ENCODE measurements at places on chromosomes 2 and 18. TPM values are rescaled to one million over a fixed set of nuclear protein-coding genes. Genes with fewer than 3 reads are reported as not detected.

GRCh38 chr2:219727771-219728429 lies 100.5 kb downstream of the SLC4A3 start:
- DNase-seq: no peak

GRCh38 chr2:86285571-86285970 lies 51.9 kb downstream of the REEP1 start:
- no peak for DNase-seq

The AGXT gene
- under 0.01 TPM for total RNA-seq

GRCh38 chr18:73283788-73284187 lies 416.0 kb upstream of the NETO1 start:
- DNase-seq: no peak

GRCh38 chr2:231666171-231667095 lies 41.9 kb upstream of the PTMA start:
- DNase-seq: peak; percentile 89

The ERMN gene
- 1.6 TPM for total RNA-seq

The SEPTIN2 gene
- 298 TPM for total RNA-seq

- DNase-seq: no peak
Observed at GRCh38 chr2:39733070-39733674, 45.9 kb downstream of the THUMPD2 start.

The RAPH1 gene
- total RNA-seq: 66.9 TPM

- peak; percentile 38 for DNase-seq
Observed at GRCh38 chr2:128602699-128603101, 284.0 kb upstream of the HS6ST1 start.

The DNAJB2 gene
- 88.3 TPM for total RNA-seq

The ANKRD30BL gene
- not detected for total RNA-seq

DNA sequence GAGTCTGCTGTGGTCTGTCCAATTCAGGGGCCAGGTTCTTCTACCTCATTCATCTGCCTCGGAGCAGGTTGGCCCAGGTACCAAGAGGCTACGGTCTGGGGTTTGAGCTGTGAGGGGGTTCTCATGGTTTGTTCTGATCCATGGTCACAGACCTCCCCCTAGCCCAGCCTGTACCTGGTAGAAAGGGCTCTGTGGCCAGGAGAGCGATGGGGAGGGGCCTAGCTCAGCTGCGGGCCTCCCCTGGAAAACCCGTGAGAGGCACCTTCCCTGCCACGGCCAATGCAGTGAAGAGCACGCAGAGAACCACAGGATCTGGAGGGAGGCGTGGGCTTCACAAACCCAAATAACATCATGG lies 19.6 kb upstream of the ALLC start:
- DNase-seq: no peak

DNA sequence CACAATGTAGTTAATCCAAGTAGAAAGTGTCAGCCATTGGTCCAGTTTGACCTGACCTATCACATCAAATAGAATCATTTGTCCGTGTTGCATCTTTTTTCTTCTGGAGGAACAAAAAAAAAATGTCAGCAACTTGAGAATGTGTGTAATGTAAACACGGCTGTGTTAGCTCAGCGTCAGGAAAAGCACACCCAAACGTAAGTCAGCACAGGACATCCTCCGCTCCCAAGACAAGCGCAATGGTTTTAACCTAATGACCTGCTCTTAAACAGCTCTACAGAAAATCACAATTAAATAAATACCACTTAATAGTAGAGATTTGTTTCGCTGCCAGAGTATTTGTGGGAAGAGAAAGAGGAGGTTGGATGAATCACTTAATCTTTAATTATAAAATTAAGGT lies 59.4 kb downstream of the OSR1 start:
- DNase-seq: no peak

The TMEM247 gene
- total RNA-seq: not detected

DNA sequence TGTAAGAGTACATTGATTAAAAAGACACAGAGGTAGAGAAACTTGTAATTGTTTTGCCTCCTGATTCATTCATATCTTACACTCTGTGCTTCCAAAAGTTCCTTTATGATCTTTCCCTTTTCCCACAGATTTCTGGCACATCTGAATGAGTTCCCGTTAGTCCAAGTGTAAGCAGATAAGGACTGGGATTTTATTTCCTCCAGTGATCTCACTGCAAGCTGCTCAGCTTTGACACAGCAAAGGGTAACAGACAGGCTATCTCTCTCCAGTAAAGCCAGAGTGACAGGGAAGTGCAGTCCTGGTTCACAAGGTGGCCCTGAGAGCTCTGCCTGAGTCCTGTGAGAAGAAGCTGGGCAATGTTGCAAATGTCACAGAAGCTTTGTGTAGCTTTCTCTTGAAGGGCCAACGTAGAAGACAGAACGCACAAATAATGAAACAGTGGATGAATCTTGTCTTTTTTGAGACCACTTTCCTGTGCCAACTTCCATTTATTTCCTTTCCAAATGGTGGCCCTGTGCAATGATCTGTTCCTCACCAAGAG lies 32.5 kb upstream of the KCNE4 start:
- no peak for DNase-seq

DNA sequence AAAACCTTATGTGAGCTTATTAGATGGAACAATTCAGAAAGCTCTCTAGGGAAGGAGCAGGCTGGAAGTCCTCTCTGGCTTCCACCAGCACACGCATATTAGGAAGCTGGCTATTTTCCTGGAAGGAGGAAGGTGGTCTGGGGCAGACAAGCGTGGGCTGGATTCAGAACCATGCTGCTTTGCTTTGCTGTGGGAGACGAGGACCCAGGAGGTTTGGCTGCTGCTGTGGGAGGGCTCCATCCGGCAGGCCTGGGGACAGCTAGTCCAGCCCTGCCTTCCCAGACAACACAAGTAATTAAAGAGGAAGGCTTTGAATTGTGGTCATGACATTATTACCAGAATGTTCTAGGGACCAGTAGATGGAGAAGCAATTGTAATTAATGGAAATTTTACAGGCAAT lies 238.8 kb upstream of the MYT1L start:
- DNase-seq: no peak

- no peak for DNase-seq
Observed at GRCh38 chr2:10397878-10398277, 50.2 kb downstream of the ODC1 start.

DNA sequence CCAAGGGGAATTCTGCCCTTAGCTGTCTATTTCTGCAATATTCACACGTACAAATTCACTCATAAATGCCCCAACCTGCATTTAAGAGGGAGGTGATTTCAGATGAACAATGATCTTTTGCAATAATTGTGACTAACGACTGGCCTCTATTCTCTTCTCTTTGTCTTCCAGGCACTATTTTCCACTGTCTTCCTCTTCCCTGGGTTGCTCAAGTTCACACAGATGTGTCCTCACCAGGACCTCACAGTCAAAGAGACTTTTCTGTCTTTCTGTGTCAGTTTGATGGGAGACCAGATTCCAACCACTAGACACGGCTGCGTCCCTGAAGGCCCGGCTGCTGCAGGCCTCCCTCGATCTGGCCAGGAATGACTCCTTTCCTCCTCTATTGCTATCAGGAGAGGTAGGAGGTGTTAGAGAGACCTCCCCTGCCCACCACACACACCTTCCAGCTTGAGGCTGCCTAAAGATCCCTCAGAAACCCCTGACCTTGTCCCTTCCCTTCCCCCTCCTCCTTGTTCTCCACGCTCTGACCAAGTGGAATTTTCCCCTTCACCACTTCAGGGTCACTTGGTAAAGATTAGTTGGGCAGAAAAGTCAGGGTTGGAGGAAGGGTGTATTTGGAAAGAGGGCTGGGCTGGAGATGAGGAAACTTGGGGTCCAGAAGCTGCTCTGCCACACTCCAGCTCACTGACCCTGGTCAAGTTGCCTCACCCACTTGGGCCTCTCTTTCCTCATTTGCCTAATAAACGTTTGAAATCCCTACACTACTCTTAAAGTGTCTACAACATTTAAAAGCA lies 109.2 kb upstream of the COPS8 start:
- no peak for DNase-seq

DNA sequence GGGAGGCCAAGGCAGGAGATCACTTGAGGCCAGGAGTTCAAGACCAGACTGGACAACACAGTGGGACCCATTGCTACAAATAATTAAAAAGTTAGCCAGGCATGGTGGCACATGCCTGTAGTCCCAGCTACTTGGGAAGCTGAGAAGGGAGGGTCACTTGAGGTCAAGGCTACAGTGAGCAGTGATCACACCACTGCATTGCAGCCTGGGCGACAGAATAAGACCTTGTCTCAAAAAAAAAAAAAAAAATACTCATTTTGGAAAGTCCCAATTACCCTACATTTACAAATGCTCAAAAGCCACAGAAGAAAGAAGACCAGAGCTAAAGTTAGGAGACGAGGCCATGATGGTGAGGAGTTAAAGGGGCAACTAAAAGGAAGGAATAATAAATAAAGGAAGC lies 61.9 kb downstream of the COLEC12 start:
- no peak for DNase-seq

DNA sequence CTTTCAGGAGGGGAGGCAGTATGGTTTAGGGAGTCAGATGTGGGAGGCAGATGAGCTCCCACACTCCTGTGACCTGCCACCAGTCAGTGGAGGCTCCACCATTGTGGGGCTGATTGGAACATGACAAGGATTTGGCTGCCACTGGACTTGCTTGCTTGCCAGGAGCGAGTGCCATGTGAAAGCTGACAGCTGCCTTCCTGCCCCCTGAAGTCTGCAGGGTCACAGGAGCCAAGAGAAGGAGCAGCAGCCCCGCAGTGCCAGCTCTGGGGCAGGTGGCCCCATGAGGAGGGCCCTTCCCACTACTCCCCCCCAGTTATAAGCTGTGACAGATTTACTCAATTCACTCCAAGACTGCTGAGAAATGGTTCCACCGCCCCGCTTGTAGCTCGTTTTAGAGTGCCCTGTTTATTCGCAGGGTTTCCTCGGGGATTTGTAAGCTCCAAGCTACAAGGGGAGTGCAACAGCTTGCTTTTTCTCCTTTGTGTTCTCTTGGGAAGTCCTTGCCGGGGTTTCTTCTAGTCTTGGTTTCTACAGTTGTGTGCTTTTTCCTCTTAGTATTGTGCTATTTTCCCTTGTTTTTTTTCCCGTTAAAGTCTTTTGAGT lies 414.3 kb downstream of the MEIS1 start:
- DNase-seq: no peak

All from breast epithelium (tissue), 4 donors.